ENCODE measurements at places on chromosomes 6 and 20.

- peak; percentile 56 for DNase-seq
Measured at GRCh38 chr6:29943053-29943966, 978 bp downstream of the HLA-A start.

- peak; percentile 75 for DNase-seq
Measured at GRCh38 chr6:11730641-11731040, 48.0 kb downstream of the ADTRP start.

DNA sequence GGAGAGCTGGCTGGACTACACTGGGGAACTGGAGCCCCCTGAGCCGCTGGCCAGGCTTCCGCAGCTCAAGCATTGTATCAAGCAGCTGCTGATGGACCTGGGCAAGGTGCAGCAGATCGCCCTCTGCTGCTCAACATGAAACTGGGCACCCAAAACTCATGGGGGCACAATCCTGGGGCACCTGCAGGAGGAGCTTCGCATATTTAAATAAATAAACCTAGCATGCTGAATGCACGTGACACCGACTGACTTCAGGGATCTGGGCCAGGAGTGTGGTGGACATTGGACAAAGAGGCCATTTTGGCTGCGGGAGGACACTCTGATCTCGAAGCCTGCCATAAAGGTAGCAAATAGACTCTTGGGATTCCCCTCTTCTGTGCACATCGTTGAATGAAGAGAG lies 6.8 kb downstream of the SCAND1 start:
- DNase-seq: no peak

GRCh38 chr6:50992704-50993625 lies 174.3 kb downstream of the TFAP2B start:
- no peak for DNase-seq

DNA sequence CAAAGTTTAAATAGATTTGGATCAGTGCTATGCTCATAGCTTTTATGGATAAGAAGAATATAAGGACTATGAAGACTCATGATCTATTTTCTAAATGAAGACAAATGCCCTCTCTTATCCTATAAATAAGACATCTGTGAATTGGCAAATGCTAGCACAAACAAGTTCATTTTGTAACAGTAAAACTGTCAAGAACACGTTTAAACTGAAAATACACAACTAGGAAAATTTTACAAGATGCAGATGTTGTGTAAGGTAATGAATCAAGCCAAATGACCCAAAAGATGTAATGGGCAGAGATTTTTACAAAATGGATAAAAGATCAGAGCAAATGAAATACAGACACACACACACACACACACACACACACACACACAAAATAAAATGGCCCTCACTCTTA lies 180.5 kb downstream of the MOXD1 start:
- no peak for DNase-seq

Measured in suppressor macrophage treated with lipopolysaccharide for 4 hours (primary cell).